ENCODE measurements at places on chromosomes 6 and 20. TPM values are rescaled to one million over a fixed set of nuclear protein-coding genes. Genes with fewer than 3 reads are reported as not detected.

HAO1 gene
- not detected for total RNA-seq

RSPH4A gene
- total RNA-seq = 0.55 TPM

FOXQ1 gene
- total RNA-seq = 130 TPM

TGIF2 gene
- total RNA-seq = 18.8 TPM

C6orf132 gene
- total RNA-seq = 69.3 TPM

PYGB gene
- 109 TPM for total RNA-seq

LIME1 gene
- total RNA-seq = 7.3 TPM

DUSP15 gene
- 4.7 TPM for total RNA-seq

RIMS4 gene
- total RNA-seq = 0.44 TPM

PRDM13 gene
- not detected for total RNA-seq

BEND6 gene
- 4.1 TPM for total RNA-seq

MCHR2 gene
- not detected for total RNA-seq

PACRG gene
- 9.7 TPM for total RNA-seq

MMS22L gene
- 14.2 TPM for total RNA-seq

GATA5 gene
- 4.1 TPM for total RNA-seq

DPPA5 gene
- total RNA-seq = not detected

TINAG gene
- total RNA-seq = not detected

PTK6 gene
- total RNA-seq = 55.1 TPM

ZFP64 gene
- 21.2 TPM for total RNA-seq

RAET1L gene
- not detected for total RNA-seq

LHFPL5 gene
- total RNA-seq = not detected

SNAP91 gene
- 0.83 TPM for total RNA-seq

GRIK2 gene
- 1.8 TPM for total RNA-seq

RHAG gene
- not detected for total RNA-seq

OTOR gene
- not detected for total RNA-seq

MLIP gene
- 0.18 TPM for total RNA-seq

OVOL2 gene
- 16.2 TPM for total RNA-seq

GPR63 gene
- total RNA-seq = 1.4 TPM

HLA-A gene
- 304 TPM for total RNA-seq

HLA-DPB1 gene
- total RNA-seq = 82.5 TPM

SMLR1 gene
- not detected for total RNA-seq

HLA-G gene
- not detected for total RNA-seq

PTPRK gene
- 107 TPM for total RNA-seq

MEP1A gene
- total RNA-seq = not detected

CLDN20 gene
- total RNA-seq = not detected

FAM83D gene
- 1.5 TPM for total RNA-seq

DNPH1 gene
- 42.8 TPM for total RNA-seq

MYCT1 gene
- total RNA-seq = 11.5 TPM

Measured in ureter (tissue), 1 donor.